ENCODE measurements at places on chromosomes 11 and 22.

DNA sequence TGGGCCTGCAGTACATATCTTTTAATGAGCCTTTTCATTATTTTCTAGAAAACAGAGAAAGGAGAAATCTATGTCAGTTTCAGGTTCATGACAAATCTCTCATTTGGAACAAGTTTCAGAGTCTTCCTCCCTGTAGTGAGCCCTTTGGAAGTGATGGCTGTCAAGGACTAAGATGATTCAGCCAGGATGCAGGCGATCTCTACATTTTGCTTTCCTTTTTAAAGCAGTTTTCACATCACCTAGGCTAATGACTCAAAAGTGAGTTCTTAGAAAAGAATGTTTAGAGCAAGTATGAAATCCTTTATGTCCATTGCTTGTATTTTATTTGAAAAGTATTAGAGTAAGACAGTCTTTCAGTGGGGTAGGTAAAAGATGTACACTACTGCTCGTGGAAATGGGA lies 130.1 kb downstream of the TRPC6 start:
- no peak for DNase-seq

DNA sequence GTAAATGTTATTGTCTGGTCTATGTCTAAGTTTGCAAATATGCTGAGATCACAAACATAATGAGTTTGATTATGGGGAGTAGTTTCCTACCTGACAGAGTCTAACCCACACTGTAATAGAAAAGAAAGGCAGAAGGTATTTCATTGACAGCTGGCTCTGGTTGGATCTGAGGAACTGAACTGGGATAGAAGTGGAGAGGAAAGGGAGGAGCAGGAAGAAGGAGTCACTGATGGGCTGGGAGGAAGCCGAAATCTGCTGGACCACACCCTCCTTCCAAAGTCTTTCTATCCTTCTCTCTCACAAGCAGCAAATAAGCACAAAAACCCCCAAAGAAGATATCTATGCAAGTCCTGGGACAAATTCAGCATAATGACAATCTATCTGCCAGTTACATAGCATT lies 11.7 kb downstream of the BLID start:
- no peak for DNase-seq

- no peak for DNase-seq
Measured at GRCh38 chr22:17890892-17891291, 116.6 kb upstream of the BID start.

- no peak for DNase-seq
Measured at GRCh38 chr22:36858966-36859365, 1.8 kb upstream of the NCF4 start.

DNA sequence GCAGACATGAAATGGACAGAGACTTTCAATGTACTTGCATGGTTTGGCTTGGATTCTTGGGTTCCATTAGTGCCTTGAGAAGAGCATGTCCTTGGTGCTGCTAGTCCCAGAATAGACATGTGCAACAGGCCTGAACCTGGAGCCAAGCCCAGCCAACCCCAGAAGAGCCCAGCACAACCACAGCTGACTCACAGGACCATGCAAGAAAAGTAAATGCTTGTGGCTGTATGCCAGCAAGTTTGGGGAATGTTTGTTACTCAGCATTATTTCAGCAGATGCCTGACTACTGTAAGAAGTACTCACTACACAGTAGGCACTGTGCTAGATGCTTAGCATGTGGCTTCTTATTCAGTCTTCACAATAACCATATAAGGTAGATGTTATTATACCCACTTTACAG lies 39.2 kb upstream of the HMGXB4 start:
- DNase-seq: no peak

- DNase-seq: no peak
Measured at GRCh38 chr11:128860571-128861361, 6.3 kb downstream of the KCNJ1 start.

DNA sequence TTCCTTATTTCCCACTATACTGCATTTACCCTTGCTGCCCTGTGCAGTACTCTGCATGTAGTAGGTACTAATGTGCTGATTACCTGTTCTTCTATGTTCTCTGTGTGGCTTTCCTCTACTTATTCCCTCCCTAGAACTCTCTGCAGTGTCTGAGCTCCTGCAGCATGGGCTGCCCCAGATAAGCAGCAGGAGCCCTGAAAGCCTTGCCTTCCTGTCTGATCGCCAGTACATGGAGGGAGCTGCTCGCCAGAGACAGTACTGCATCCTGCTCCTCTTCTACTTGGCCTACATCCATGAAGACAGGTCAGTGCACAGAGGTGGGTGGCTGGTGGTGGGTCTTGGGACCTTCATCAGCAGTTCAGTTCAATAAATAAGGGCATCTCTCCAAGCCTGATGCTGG lies 42.2 kb upstream of the CCDC134 start:
- DNase-seq: no peak

- DNase-seq: no peak
Measured at GRCh38 chr11:34181856-34182405, 76.5 kb downstream of the NAT10 start.

GRCh38 chr11:83711106-83711527 lies 424.9 kb upstream of the CCDC90B start:
- DNase-seq: no peak

DNA sequence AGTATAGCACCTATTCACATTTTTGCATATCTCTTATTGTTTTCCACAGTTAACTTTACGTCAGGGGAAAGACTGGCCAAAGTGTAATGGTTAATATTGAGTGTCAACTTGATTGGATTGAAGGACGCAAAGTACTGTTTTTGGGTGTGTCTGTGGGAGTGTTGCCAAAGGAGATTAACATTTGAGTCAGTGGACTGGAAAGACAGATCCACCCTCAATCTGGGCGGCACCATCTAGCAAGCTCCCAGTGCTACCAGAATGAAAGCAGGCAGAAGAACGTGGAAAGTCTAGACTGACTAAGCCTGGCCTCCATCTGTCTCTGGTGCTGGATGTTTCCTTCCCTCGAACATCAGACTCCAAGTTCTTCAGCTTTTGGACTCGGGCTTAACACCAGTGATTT lies 1900.7 kb upstream of the RAG2 start:
- no peak for DNase-seq

GRCh38 chr11:67572747-67573419 lies 10.7 kb upstream of the GSTP1 start:
- peak; percentile 65 for DNase-seq

GRCh38 chr11:24585192-24585591 lies 88.3 kb downstream of the LUZP2 start:
- DNase-seq: no peak

DNA sequence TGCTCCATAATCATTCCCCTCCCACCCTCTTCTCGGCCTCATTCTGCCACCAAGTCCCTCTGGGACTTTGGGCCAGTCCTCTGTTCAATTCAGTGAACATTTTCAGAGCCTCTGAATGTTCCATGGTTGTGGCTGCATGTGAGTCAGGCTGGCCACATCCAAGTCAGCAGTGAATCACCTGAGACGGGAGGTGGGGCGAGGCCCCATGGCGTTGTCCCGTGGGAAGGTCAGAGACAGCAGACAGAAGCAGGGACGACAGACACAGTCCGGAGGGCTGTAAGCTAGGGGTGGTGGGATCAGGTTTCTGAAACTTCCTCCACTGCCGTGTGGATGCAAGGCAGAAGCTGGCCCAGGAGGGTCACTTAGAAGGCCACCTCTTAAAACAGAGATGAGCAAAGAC lies 324.8 kb downstream of the MN1 start:
- DNase-seq: no peak

- no peak for DNase-seq
Measured at GRCh38 chr22:40007853-40008710, 13.3 kb downstream of the FAM83F start.

DNA sequence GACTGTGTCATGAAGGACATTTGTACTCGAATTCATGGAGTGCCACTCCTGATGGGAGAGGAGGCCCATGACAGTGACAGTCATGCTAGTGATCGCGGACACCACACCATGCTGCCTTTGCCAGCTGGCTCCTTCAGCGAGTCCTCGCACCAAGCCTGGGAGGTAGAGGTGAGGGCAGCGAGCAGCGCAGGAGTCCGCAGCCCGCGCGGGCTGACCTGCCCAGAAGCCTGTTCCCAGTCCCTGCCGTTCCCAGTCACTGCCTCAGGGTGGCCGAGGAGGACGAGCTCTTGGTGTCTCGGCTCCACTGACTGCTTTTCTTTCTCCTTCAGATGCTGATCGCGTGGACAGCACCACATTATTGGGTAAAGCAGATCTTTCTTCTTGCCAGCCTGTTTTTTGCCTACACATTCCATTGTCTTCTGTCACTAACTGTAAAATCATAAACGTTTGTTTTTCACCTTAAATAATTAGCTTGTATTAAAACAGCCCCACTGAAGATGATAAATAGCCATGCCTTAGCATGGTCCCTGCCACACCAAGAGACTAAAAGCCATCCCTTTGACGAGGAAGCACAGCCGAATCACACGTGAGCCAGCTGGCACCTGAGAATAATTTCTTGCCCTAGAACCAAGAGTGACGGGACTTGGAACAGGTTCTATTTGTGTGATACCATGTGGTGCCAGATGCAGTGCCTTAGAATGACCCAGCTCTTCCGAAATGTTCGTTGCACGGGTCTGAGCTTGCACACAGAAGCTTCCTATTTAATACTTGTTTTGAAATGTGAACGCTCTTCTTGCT lies 25.5 kb downstream of the FAM118A start:
- DNase-seq: peak; percentile 48

DNA sequence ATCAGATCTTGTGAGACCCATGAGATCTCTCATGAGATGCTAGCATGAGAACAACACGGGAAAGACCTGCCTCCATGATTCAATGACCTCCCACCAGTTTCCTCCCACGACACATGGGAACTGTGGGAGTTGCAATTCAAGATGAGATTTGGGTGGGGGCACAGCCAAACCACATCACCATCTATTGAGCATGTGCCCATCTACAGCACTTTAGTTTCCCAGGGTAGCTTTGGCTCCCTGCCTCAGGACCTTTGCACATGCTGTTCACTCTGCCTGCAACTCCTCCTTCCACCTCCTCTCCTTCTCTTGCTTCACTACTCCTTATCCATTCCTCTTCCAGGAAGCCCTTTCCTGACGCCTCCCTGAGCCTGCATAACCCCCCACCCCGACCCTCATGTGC lies 17.2 kb downstream of the GRIK4 start:
- DNase-seq: no peak

- DNase-seq: peak; percentile 83
Measured at GRCh38 chr22:37486224-37486845, at the start of gene MFNG. Gene MFNG, minus strand, starts transcription at chr22:37486384. Its CDS starts 207 bp downstream, at chr22:37486177.

GRCh38 chr22:36301851-36302250 lies 48.9 kb downstream of the APOL1 start:
- no peak for DNase-seq

GRCh38 chr11:65205602-65205967 lies 23.9 kb downstream of the CAPN1 start:
- no peak for DNase-seq

DNA sequence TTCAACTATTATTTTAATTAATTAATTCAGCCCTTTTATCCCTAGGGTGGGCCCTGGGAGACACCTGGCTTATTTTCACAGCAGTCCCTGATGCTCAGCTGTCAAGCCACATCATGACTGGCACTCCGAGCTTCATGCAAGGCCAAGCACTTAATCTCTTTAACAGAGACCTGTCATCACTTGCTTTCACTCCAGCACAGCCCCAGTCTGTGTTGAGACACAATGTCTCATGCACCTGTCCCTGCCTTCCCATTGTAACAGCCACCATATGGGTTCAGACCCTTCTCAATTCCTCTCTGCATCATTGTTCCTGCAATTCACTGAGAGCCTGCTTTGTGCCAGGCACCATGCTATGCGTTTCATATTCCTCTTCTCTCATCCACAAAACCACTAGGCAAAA lies 222.2 kb upstream of the TENM4 start:
- DNase-seq: peak; percentile 78

DNA sequence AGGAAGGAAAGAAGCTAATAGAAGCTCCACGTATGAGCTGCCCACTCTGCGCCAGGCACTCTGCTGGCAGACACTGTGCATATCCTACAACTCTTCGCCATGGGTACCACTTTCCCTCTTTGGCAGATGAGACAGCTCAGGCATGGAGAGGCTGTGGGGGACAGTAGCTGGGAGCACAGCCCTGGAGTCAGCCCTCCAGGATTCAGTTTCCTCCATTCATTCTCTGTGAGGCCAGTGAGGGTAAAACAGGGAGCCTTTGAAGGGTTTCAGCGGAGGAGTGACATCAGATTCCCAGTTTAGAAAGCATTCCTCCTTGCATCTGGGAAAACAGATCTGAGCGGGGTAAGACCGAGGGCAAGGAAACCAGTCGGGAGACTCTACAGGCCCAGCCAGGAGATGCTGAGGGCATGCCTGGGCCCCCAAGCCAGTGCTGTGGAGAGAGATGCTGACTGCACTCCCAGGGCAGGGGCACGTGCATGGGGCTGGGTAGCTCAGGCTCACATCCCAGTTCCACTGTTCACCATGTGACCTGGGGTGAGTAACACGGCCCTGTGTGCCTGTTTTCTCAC lies 58.3 kb upstream of the EMID1 start:
- peak; percentile 36 for DNase-seq

DNA sequence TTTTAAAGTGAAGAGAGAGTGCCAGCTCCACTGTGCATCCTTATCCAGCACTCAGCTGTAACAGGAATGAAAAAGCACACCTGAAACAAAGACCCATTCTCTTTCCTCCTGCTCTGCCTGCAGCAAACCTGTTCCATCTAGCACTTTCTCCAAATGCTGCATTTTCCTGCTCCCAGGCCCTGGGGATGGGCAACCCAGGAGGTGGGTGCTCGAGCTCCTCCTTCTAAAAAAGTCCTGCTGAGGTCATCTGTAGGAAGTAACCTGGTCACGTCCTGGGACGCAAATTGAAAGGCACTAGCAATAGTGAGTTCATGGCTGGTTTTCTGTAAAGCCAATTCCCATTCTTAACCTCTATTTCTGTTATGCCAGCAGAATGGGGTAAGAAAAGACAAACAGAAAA lies 173.7 kb downstream of the MAML2 start:
- no peak for DNase-seq

DNA sequence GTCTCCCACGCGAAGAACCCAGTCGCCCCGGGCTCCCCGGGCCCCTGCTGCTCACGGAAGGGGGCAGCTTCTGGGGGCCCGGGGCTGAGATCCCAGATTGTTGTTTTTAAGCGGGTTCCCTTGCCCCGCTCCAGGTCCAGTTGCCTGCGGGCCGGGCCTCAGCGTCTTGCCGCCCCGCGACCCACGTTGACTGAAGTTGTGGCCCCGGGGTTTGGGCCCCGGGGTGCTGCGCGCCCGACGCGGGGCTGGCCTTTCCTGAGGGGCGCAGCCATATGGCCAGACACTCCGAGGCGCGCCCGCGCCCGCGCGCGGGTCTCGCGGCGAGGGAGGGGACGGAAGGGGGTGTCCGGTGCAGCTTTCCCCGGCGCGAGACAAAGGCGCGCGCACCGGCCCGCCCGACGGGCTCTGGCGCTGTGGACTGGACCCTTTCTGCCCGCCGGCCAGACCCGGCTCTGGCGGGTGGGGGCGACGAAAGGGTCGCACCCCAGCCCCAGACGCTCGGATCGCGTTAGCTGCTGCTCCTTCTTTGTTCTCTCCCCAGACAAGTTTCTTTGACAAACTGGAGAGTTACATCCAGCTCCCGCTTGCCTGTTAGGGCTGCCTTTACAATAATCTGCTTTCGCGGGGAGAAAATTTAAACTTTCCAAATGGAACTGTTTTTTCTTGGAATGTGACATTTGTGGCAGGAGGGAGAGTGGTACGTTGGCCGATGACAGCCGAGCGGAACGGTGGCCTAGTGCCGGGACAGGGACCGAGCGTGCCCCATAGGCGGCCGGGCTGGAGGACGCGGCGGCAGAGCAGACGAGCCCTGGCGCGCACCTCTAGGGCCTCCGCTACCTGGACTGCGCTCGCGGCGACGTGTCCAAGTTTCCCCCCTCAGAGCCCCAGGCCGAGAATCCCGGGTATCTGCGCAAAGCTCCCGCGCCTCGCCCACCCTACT lies 716 bp downstream of the AMOTL1 start:
- peak; percentile 87 for DNase-seq
